ENCODE measurements at places on chromosomes 16 and 17.

GRCh38 chr17:2980904-2981246 is 82.5 kb downstream of the OR1D5 start:
- no peak for DNase-seq

DNA sequence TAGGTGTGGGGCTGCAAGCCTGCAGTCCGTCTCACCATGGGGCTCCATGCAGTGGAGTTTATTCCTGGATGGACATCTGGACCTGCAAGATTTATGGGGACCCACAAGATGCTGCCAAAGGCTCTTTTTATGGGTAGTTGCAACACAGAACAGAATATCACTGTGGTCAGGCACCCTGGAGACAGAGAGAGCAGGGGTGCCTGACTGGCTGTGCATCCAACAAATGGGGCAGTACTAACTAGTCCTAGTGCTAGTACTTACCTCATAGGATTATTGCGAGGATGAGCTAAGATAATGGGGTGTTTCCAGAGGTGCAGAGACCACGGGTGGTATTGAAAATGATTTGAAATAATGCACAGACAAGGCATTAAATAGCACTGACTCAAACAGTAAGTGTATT is 42.4 kb upstream of the MMP2 start:
- no peak for DNase-seq

DNA sequence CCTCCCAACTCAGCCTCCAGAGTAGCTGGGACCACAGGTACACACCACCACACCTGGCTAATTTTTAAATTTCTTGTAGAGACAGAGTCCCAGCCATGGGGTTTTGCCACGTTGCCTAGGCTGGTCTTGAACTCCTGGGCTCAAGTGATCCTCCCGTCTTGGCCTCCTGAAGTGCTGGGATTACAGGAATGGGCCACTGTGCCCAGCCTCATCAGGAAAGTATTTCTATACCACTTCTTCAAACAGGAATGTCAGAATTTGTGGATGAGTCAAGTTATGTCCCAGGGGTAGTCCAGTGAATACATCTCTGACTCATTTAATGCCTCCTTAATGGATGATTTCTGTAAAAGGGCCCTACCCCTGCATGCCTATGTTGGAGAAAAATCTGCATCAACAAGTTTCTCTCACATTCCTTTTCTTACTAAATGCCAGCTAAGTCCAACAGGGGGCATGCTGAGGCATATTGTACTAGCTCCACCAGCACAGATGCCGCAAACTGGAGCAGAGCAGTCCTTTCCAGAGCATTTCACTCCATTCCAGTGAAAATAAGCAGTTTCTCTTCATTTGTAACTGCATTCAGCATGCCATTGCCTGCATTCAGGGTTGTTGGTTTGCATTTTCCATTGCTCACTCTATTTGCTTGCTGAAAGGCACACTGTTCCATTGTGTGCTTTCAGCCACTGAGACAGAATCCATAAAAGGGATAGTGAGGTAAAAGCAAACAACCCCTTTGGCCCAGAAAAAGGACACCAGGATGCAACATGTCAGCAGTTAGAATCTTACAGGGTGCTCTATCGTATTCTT is 5.3 kb upstream of the CAVIN1 start:
- no peak for DNase-seq

GRCh38 chr17:20073055-20073979 is 64.2 kb downstream of the SPECC1 start:
- DNase-seq, result no peak

DNA sequence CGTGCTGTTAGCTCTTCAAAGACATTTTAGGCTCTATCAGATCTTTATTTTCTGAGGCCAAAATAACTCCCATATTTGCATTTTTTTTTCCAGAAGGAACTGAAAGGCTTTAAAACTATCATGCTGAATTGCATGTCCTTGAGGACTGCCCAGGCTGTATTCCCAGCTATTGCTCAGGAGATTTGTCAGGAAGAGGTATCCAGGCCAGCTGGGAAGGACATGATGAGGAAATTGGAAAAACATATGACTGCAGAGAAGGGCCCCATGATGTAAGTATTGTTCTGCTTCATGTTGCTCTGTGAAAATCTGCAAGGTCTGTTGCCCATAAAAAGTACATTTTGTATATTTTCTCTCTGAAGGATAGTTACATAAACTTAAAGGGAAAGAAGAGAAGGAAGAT is 5.7 kb downstream of the CDC6 start:
- no peak for DNase-seq

- DNase-seq, result no peak
Observed at GRCh38 chr17:5978496-5978895, 91.7 kb upstream of the WSCD1 start.

Measured in cerebellar nuclear complex (tissue), 1 donor.